HAP-1 (cell line): ENCODE measurements at places on chromosomes 2 and 18.

DNA sequence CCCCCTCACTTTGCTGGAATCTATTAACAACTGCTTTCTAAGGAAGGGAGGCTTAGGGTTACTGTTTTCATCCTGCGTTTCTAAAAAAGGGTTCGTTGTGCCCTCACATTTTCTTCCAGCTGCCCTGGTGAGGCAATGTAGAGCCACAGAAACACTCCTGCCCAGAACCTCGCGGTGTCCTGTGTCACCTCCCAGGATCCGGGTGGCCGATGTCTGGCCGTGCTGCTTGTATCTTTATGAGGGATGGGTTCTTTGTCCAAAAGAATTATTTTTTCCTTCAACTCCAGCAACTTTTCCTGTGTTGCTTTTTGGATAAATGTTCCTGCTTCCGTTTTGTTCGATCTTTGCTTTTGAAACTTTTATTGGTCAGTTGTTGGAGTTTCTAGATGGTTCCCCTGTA, 291.8 kb upstream of the HS6ST1 start:
- DNase-seq: no peak

GRCh38 chr2:150376553-150377335, 110.7 kb downstream of the RND3 start:
- peak; percentile 65 for DNase-seq

GRCh38 chr2:232113821-232114220, 152.3 kb downstream of the DIS3L2 start:
- DNase-seq: no peak

DNA sequence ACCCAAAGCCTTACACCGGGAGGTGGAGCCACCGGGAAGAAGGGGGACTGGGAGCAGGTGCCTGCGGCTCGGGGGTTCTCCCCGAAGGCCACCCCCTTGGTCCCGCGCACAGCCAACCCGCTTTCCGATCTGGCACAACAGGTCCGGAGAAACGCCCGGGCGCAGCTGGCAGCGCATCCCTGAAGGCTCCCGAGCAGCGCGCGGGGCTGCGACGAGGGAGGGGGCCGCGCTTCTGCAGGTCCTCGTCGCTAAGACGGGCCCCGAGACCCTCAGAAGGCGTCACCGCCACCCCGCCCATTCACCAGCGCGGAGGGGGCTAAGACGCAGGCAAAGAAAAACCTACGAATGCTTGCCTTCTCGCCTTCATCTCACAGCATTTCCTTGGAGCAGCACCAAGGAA, 1.8 kb downstream of the CBLN2 start:
- no peak for DNase-seq

GRCh38 chr2:20231598-20232026, 6.7 kb upstream of the SDC1 start:
- peak; percentile 7 for DNase-seq
